Foreskin keratinocyte (primary cell): ENCODE measurements at places on chromosomes 13 and 19.

DNA sequence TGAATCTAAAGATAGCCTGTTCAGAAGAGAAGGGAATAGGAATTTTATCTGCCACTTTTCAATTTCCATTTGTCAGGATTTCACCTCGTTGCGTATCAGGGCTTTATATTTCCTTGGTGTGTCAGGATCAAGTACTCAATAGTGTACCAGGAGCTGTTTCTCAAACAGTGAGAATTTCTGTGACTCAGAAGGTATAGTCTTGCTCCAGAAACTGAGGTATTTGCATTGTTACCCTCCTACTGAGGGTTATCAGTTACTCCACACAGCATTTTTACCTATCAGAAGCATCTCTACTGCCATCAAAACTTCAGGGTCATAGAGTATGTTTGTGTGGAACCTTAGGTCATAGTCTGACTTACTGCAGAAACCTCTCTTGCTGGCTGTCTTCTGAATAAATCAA, 271.7 kb upstream of the EDNRB start:
- DNase-seq, result no peak

- DNase-seq, result no peak
Measured at GRCh38 chr19:15448044-15448777, 1.5 kb downstream of the WIZ start.

GRCh38 chr19:53196777-53197396, 3.7 kb upstream of the ZNF665 start:
- DNase-seq, result peak; percentile 73

- no peak for DNase-seq
Measured at GRCh38 chr19:51020988-51021651, 1.6 kb upstream of the KLK10 start.

- DNase-seq, result no peak
Measured at GRCh38 chr19:33674626-33675367, 53.0 kb downstream of the CHST8 start.

DNA sequence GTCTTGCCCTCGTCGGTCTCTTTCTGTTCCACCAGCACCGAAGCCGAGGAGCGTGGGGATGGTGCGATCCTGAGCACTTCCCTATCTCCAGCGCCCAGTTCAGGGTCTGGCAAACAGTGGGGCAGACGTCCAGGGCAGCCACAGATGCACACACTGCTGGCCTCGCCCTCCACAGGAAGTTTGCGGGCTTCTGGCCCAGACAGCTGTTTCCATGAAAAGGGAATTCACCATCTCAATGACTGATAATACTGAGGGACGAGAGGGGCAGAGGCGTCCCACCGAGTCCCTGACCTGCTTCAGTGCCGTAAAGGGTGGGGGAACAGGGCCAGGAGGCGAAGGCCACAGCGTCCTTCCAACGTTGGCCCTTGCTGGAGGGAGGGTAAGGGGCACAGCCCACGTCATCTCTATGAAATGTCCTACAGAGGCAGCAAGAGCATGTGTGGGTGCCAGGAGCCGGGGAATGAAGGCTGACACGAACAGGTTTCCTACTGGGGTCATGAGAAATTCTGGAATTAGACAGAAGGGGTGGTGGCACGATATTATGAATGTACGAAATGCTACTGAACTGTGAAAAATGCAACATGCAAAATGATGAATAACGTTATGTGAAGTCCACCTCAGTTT, 19.5 kb downstream of the SHC2 start:
- no peak for DNase-seq

DNA sequence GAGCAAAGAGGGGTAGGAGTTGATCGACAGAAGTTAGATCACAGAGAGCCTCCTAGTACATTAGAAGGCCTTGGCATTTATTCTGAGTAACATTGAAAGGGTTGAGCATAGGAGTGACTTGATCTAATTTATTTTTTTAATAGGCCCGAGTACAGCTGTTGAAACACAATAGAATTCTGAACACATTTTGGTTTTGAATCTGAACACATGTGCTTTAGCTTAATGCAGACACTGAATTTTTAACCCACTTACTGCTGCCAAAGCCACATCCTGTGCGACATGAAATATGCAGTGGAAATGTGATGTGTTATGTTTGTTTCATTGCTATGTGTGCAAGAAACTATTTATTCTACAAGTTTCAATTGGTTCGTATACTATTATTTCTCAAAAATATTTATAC, 1505.9 kb downstream of the PCDH9 start:
- DNase-seq, result no peak

- DNase-seq, result peak; percentile 13
Measured at GRCh38 chr19:17159466-17160393, 55.4 kb upstream of the USE1 start.

DNA sequence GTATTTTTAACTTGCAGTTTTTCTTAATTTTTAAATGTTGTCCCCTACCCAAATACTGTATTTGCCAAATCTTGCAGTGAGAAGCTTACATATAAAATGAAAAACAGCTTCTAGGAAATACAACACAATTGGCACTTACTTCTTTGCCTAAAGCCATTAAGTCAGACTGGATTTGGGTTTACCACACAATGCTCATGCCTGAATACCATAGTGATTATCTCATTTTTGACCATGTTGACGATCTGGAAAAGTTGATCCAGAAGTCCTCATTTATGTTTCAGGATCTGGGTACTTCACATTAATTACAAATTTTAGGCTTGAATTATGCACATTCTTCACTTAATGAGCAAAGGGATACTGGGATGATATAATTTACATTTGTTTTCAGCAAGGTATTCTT, 2.4 kb downstream of the RNF6 start:
- peak; percentile 16 for DNase-seq

GRCh38 chr19:38730731-38731589, 13.3 kb downstream of the CAPN12 start:
- DNase-seq, result no peak

DNA sequence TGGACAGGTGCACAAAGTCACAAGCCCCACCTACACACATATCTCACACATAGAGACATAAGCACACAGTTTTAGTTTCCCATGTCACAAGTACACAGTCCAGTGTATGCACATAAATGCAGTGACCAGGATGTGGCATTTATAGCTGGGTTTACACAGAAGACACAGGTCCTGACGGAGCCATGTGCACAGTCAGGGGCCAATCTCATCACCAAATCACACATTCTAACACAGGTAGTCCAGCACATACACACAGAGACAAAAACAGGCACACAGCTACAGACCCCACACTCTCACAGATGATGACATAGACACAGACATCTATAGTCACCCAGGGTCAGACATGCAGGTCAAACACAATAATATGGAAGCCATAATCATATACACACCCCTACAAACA, 2.1 kb downstream of the NUMBL start:
- DNase-seq, result no peak

DNA sequence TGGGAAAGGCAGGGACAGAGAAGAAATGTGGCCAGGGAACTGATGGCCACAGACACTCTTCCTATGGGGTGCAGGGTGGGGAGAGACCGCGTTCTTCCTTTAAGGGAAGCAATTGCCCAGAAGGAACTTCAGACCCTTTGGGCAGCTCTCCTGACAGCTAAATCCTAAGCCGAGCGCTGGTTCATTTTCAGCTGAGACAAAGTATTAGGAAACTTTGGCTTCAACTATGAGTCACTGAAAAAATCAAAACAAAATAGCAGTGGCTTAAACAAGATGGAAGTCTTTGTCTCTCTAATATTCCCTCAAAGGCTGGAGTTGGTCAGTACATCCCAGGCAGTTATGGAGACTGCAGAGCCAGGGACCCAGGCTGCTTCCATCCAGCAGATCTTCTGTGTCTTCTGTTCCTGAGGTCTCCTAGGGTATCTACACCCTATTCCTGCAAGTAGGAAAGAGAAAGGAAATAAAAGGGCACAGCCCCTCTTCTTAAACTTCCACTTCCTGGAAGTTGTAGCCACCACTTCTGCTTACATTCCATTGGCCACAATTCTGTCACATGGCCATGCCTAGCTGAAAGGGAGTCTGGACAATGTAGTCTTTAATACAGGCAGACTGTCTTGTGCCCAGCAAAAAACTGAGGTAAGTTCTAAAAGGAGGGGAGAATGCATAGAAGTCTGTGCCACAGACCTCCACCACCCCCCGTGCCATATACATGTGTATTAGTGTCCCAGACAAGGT, 163.5 kb downstream of the KATNAL1 start:
- no peak for DNase-seq

- no peak for DNase-seq
Measured at GRCh38 chr19:48518207-48518606, 6.6 kb upstream of the LMTK3 start.

DNA sequence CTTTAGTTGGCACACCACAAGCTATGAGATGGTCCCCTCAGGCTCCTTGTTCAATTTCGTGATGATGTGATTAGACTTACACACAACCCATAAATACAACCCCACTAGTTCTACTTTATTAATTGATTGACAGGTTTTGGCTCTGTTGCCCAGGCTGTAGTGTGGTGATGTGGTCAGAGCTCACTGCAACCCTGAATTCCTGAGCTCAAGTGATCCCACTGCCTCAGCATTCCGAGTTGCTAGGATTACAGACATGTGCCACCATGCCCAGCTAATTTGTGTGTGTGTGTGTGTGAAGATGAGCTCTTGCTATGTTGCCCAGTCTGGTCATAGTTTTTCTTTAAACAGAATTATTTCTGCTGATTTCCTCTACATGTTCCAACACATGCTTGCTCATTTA, 17.5 kb upstream of the HTR2A start:
- peak; percentile 81 for DNase-seq

DNA sequence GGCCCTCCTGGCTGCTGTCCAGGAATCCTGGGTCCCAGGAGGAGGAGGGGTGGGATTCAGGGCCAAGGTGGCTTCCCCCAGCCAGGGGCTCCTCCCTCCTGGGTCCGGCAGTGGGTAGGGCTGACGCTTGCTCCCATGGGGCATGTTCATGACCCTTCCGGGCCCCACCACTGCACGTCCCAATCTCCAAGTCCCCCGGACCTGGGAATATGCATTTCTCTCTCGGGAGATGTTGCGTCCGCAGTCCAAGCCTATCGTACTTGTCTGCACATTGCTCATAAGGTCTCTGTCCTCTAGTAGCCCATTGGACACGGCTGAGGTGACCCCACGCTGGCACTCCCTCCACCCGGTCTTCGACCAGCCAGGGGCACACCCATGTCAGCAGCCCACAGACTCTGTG, 192.3 kb downstream of the TEX29 start:
- DNase-seq, result no peak

DNA sequence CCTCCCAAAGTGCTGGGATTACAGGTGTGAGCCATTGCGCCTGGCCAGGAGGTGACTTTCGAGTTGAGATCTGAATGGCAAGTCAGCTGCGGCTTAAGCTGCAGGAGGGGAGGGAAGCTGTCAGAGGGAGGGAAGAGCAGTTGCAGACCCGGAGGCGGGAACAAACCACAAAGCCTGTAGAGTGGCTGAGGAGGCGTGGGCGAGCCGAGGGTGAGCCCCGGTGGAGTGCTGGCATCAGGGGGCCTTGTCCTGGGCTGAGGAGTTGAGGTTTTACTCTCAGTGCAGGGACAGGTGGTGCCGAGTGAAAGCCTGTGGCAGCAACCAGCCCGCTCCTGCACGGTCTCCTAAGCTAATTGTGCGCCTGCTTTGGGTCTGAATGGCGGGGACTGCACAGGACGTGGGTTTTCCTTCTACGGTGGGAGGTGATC, 24.2 kb downstream of the PPP1R37 start:
- DNase-seq, result no peak

DNA sequence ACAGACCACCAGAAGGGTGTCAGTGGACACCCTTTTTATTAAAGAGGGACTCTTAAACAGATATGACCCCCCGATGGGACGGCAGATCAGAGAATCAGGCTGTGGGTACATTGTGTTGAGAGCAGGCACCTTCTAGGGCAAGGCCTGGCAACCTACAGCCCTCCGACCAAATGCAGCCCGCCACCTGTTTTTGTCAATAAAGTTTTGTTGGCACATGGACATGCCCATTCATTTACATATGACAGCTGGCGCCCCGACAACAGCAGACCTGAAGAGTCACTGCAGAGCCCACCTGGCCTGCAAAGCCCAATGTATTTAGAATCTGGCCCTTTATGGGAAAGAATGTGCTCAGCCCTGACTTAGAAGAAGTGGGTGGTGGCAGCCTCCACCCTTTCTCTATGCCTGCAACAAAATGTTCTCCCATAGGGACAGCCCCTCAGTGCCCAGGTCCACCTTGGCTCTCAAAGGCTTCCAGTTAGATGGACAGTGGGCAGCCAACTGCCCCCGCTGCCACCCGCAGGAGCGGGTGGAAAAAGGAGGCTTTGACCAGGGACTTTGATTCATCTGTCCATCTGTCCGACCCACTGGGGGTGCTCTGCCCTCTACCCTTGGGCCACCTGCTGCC, 184.9 kb downstream of the PTPRS start:
- DNase-seq, result no peak

- no peak for DNase-seq
Measured at GRCh38 chr13:109963960-109964563, 177.7 kb upstream of the IRS2 start.

GRCh38 chr19:10389863-10390262, 9.5 kb upstream of the TYK2 start:
- no peak for DNase-seq

DNA sequence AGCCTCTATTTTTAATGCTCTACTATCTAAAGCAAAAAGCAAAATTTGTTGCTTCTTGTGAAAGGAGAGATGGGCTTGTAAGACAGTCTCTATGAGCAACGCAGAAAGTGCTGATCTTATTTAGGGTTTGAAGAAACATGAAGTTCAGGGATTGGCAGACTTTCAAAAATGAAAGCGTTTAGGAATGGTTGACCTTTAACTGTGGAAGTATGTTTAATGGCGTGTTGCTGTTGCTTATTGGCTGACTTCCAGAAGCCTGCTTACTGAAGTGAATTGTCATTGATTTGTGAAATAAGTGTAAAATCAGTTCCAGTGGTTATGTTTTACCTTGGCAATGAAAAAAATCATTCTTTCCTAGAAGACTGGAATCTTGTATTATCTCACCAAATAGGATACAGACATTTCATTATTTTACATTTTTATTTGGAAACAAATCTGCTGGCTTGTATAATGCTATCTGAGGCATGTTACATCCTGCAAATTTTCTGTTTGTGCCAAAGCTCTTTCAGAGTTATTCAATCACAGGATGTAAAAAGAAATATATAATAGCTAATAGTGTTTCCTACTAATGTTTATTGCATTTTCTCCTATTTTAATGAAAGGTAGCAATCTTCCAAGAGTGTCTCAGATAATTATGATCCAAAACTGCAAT, 221.3 kb upstream of the SLITRK6 start:
- DNase-seq, result peak; percentile 46

- DNase-seq, result peak; percentile 6
Measured at GRCh38 chr13:87355451-87355850, 315.7 kb upstream of the SLITRK5 start.

GRCh38 chr13:103140001-103140671, 73.9 kb upstream of the SLC10A2 start:
- no peak for DNase-seq

DNA sequence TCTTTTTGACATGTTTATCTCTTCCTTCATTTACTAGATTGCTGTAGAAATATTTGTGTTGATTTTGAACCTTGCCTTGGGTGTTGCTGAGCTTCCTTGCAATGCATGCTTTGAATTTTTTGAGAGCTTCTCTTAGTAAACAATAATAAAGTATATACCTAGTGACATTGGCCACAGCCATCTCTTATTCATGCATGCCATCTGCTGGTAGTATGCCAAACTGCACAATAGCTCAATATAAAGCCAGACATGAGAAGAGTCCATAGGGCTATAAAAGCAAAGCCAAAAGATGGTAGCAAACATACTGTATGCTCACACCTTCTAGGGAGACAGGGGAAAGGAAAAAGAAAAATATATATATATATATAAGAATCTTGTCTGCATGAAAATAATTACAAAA, 18.9 kb upstream of the ZSCAN5A start:
- DNase-seq, result peak; percentile 43
